Gastroesophageal sphincter (tissue), 4 donors: ENCODE measurements at places on chromosomes 12 and 14.

DNA sequence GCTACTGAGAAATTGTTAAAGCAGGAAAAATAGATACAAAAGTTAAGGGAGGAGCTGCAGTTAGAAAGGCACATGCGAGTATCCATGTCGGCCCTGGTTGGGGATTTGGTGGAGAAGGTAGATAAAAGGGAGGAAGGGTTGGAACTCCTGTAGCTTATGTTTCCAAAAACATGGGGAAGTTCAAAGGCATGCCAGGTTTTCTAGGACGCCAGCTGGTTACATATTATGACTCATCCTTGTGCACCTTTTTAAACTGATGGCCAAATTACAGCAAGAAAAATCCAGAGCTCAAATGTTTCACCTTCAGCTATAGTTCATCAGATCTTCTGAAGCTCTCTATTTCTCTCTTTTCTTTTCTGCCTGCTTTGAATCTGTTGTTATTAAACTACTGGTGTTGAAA is 13.2 kb upstream of the MAP4K5 start:
- ATAC-seq, result no peak

- no peak for ATAC-seq
Observed at GRCh38 chr12:65414526-65414925, 136.0 kb downstream of the MSRB3 start.

DNA sequence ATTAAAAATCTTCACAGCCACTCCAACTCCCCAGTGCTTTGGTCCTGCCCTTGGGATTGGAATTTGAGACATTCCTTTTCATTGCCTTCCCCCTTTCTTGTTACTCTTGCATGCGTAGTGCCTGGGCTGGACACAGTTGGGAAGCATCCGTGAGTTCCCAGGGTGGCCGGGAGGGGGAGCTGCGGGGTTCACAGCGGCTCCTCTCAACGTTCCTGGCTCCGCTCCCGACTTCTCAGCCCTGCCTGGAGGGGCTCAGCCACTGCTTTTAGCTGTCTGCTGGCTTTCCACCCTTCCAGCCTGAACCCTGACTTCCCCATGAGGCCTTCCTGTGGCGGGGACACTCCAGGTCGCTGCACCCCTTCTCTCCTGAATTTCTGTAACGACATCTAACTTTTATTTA is 3.2 kb downstream of the TEX52 start:
- ATAC-seq, result peak; percentile 84

- ATAC-seq, result no peak
Observed at GRCh38 chr12:127779301-127780045, 487.5 kb upstream of the TMEM132C start.

GRCh38 chr12:116818341-116818856 is 62.8 kb downstream of the HRK start:
- ATAC-seq, result no peak

DNA sequence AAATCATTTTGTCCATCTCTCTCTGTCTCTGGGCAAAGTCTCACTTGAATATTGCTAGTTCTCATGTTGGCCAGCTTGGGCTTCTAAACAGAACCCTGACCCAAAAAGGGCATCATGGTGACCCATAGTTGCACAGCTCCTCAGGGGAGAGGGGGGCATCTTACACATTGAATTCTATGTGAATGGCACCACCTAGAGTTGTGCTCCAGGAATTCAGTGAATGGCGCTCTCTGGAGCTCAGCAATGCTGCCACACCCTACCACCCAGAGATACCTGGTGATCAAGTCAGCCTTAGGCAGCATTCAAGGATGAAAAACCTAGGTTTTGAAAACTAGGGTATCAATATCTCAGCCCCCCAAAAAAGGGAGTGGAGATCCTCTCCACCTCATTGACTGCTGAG is 50.6 kb downstream of the SMUG1 start:
- ATAC-seq, result no peak

DNA sequence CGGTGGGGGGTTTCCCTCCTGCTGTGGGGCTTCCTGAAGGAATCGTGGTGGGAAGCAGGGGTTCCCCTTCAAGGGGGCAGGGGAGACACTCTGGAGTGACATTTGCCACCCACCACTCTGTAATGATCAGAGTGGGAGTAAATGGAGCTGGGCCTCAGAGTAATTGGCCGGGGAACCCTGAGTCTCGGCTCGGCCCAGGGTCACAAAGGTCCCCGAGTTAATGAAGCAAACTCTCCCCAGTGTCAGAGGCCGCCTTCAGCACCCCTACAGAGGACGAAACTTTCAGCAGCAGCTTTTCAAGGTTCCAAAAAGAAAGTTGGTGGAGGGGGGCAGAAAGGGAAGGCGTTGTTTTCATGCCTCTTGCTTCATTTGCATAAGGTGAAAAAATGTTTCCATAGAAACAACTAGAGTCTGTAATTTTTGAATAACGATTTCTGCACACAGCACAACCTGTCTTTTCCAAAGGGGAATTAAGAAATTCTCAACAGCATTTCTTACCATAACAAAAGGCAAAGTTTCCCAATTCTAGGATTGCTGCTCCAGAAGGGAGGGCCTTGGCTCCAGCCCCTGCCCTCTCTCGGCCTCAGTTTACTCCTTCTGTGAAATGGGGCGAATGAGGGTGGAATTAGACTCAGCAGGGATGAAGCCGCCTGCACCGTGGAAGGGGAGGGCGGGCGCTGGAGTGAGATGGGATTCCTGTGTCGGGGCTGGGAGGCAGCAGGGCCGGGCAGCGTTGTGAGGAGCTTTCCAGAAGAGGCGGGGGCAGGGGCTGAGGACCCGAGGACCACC is 67.0 kb upstream of the BEGAIN start:
- ATAC-seq, result no peak

- peak; percentile 51 for ATAC-seq
Observed at GRCh38 chr12:3034067-3034750, 43.0 kb upstream of the TSPAN9 start.

- peak; percentile 39 for ATAC-seq
Observed at GRCh38 chr14:100899884-100900771, 3.4 kb downstream of the RTL1 start.

GRCh38 chr14:88695870-88696269 is 96.9 kb downstream of the EML5 start:
- ATAC-seq, result no peak

DNA sequence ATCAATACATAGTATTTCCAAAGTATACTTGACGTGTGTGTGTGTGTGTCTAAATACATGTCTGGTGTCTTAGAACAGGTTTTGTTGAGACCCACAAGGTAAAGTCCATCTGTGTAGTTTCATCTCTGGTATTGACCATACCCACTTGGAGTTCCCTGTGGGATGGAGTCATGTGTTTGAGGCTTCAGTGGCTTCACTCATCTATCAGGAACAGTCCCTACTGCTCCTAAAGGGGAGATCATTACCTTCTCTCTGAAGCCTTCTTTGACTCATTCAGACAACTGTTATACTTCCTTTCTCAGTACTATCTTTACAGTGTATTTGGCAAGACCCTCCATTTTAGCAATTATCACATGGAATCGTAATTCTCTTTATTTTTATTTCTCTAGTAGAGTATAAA is 14.2 kb downstream of the RAB21 start:
- no peak for ATAC-seq

- no peak for ATAC-seq
Observed at GRCh38 chr12:74481078-74481477, 56.6 kb upstream of the ATXN7L3B start.

DNA sequence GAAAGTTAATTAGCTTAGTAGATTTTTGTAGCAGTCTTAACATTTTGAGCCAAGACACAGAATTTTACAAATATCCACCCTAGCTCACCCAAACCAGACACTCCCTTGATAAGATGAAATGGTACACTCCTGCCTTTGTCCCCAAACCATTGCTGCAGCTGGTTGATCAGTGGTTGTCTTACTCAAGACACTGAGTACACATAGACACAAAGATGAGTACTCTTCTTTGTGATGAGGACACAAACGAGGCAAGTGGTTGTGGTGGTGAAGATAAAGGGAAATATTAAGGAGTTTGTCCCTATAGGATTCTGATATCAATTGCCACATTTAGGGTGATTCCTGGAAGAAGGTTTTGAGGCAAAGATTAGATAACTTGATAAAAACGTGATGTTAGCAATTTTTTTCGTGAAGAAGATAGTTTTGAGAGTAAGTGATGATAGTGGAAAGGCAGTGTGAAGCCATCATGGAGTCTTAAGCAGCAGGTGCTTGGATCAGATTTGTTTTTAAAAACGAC is 21.4 kb upstream of the ATP2B1 start:
- no peak for ATAC-seq

- ATAC-seq, result no peak
Observed at GRCh38 chr14:62251237-62251636, 489.0 kb downstream of the SNAPC1 start.

GRCh38 chr12:101859664-101860607 is 17.4 kb upstream of the DRAM1 start:
- no peak for ATAC-seq

- ATAC-seq, result peak; percentile 43
Observed at GRCh38 chr12:14691560-14691959, 4.8 kb downstream of the GUCY2C start.

- ATAC-seq, result no peak
Observed at GRCh38 chr12:104814944-104815343, 143.1 kb downstream of the SLC41A2 start.

- ATAC-seq, result no peak
Observed at GRCh38 chr14:84885061-84885460, 644.9 kb upstream of the FLRT2 start.
